ENCODE measurements at places on chromosomes 13 and 19.

DNA sequence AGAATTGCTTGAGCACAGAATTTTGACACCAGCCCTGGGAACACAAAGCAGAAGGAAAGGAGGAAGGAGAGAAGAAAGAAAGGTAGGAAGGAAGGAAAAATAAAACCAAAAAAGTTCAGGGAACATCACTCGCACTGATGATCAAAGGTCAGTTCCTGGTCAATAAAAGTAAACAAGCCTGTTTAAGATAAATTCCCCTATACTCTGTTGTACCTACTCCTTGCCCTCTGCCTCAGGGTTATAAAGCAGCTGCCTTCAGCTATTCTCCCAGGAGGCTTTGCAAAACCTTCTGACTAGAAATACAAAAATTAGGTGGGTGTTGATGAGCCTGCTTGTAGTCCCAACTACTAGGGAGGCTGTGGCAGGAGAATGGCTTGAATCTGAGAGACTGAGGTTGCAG, 14.9 kb upstream of the ZNF91 start:
- DNase-seq = no peak

- DNase-seq = no peak
These were observed 189.3 kb upstream of the SPRY2 start for GRCh38 chr13:80530191-80530590.

DNA sequence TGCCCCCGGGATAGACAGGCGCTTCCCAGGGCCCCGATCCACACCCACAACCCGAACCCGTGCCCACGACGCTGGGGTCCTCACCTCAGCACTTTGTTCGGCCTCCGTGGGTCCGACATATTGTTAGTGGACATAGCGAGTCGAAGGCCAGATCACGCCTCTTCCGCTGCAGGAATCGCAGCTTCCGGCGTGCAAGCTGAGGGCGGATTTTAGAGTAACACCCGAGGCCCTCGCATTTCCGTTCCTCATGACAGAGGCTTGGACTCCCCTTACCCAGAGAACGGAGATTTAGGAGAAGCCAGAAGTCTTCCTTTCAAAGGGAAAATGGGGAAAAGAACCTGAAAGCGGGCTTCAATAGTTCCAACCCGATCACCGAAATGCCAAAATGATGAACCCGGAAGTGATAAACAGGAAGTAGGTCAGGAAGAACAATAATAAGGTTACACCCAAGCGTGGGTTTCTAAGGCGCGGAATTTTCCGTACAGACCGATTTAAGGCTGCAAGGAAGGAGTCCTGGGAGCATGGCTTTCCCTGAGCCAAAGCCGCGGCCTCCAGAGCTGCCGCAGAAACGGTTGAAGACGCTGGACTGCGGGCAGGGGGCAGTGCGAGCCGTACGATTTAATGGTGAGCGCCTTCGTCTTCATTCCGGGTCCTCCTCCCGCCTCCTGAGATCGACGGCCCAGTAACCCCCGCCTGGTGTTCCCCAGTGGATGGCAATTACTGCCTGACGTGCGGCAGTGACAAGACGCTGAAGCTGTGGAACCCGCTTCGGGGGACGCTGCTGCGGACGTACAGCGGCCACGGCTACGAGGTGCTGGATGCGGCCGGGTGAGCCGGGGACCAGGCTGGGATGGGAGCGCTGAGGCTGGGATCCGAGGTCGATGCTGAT, 2.9 kb downstream of the WDR83 start:
- peak; percentile 90 for DNase-seq

DNA sequence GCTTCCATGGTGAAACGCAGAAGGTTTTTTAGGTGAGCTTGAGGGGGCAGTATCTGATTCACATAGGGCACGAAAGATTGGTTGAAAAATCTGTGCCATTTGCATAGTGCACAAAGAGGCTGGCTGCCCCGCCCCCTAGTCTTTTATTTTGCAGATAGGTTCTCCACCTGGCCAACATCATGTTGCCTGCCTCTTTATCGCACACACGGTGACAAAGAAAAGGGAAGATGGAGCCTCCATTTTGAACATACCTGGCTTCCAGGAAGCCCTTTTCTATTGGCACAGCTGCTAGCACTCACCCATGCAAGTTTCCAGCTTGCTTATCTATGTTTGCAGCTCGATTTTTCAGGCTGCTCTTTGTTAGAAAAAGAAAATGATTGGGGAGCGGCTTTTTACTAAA, 316.2 kb upstream of the KLHL1 start:
- DNase-seq = no peak

DNA sequence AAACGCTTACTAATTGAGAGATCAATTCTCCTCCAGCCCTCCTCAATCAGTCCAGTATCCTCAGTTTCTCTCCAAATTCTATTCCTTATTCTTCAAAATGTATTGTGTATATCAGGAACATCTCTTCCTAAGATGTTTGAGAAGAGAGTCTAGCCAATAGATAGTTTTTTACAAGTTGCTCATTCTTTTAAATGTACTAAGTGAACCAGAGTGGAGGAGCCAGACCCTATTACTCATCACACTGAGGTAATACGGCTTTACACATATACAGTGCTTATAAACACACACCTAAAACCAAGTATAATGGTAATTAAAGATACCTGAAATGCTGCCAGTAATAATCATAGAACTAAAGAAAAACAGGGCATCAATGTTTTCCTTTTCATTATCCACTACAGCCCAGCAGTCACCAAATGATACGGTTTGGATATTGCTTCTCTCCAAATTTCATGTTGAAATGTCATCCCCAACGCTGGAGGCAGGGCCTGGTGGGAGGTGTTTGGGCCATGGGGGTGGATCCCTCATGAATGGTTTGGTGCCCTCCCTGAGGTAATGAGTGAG, 45.2 kb upstream of the HMGB1 start:
- no peak for DNase-seq

DNA sequence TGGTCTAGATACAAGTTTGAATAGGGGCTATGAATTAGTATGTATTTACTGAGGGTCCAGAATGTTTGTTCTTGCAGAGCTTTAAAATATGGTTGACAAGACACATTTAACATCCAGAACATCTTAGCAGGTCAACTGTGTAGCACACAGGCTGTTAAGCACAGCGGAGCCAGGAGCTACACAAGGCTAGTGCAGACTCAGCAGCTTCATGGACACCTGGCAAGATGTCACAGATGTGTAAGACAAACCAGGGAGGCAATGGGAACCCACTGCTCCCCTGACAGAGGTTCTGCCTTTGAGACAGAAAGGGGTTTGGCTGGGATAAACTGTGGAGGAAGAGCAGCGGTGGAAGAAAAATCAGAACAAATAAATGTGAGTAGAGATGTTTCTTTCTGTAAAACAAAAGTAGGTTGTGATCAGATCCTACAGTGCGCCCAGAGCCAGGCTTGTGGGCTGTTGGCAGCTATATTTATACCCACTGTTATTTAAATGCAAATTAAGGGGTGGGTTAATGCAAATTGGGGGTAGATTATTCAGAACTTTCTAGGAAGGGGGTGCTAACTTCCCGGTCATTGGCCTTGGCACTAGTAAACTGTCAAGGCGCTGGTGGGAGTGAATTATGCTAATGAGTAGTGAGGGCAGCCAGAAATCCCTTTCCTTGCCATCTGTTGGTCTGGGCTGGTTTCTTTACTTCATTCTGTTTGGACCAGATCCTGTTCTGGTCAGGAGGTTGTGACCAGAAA, 33.0 kb downstream of the MIPEP start:
- DNase-seq = no peak

DNA sequence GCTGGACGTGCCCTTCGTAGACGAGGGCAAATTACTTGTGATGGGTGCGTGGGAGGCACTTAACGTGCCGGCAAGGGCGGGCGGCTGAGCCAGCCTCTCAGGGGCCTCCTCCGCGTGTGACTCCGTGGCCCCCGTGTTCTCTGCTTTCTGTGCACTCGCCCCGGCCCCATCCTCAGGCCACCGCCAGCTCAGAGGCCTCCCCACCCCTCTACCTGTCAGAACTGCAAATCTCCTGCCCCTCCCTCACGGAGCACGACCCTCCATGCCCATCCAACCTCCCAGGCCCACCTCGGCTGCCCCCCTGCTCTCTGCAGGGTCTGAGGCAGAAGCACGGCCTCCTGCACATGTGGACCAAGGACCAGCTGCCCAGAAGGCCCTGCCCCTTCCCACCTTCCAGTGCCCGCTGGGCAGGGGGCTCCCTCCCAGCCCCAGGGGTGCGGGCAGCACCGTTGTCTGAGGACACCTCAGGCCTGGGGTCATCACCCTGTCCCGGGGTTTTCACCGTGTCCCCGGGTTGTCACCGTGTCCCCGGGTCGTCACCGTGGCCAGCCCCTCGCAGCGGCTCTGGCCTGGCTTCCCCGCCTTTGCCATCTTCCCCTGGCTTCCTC, 44.5 kb downstream of the TMEM255B start:
- no peak for DNase-seq

- peak; percentile 43 for DNase-seq
These were observed 1422.1 kb downstream of the PCDH9 start for GRCh38 chr13:65808061-65808460.

GRCh38 chr13:92179223-92179622, 780.8 kb downstream of the GPC5 start:
- DNase-seq = no peak

Measured in adipocyte (in vitro differentiated cells).